ENCODE measurements at places on chromosomes 2 and 18.

DNA sequence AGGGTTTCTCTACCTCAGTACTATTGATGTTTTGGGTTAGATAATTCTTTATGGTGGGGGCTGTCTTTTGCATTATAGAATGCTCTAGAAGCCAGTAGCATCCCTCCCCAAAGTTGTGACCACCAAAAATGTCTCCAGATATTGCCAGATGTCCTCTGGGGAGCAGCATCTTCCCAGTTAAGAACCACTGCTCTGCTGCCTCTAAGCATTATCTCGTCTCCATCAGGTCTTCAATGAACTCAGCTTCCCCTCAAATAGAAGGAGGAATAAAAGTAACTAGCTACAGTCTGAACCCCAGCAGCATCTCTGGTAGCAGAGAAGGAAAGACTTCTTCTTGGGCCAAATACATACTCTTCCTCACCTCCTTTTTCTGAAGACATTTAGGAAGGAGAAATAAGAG is 244.1 kb downstream of the AGPS start:
- DNase-seq = no peak

DNA sequence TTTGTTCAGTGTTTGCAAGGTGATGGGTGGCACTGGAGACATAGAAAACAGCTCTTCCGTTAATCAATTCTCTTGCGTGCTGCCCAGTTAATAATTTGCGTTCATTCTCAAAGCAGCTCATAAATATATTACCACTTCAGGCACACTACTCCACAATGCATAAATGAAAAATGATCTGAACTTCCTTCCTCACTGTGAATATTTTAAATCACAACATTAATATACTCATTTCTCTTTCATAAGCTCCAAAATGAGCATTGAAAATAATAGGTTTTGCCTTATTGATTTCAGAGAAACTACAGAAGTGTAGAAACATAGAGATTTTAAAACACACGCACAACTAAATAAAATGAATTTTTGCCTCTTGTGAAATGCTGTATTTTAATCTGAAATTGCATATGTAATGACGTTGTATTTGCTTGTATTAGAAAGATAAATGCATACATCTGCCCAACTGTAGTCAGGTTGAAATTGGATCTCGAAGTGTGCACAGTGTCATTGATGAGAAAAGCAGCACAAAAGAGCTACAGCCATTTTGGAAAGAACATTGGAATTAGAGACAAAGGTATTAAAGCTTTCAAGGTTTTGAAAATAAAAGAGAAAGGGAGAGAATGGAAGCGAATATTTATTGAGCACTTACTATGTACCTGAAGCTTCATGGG is 350.5 kb downstream of the LPIN1 start:
- no peak for DNase-seq

DNA sequence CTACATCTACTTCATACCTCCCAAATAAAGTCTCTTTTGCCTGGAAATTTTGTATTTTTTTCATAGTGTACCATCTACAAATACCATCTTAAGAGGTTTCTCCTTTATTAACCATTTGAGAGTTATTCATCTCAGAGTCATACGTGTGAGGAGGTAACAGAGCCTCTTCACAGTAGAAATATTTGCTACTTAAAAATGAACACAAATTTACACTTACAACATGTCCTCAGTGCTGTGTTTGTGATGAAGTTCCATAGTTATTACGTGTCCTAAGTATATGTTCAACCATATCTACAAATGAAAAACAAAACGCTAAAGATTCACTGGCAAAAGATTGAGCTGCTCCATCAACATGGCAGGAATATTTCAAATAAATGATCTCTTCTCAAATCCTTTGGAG is 48.5 kb upstream of the HNRNPA3 start:
- no peak for DNase-seq

DNA sequence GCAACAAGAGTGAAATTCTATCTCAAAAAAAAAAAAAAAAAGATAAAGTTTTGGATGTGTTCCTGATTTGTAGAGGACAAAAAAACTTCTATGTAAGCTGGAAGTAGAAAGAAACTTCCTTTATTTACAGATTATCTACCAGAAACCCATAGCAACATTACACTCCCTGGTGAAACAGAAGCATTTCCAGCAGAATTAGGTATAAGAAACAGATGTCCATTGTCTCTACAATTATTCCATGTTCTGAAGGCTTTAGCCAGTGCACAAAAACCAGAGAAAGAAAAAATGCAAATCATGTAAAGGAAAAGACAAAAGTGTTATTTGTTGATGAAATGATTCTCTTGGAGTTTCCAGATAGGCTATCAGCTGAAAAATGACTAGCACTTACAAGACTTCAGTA is 4.9 kb downstream of the TUBB6 start:
- no peak for DNase-seq

DNA sequence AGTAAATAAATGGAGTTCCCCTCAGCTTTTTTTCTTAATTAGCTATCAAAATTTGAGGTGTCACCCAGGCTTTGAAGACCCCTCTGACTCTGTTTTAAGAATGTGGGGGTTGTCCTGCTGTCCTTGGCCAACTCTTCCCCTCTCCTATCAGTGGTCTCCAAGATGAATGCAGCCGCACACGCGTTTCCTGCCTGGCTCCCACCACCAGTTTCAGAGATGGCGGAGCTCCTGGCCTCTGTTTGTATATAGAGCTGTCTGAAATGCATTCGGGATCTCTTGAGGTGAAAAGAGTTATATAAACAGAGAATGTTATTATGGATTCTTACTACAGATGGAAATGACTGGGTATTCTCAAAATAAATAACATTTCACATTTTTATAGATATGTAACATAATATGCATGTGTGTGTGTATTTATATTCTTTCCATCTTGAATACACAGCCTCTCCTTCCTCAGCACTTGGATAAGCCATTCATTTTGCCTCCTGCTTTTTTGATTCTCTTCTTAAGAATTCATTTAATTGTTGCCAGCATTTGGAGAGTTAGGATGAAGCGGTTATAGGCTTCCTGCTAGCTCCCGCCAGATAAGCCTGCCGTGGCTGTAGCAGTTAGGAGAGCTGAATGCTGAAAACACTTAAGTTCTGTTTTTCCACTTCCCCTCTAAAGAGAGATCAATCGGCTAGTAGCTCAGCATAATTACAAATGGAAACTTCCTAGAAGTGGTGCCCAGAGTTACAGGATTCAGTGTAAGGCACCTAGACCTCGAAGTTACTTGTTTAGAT is 659.3 kb upstream of the FANCL start:
- no peak for DNase-seq

- DNase-seq = peak; percentile 68
Observed at GRCh38 chr18:32175265-32175664, 14.6 kb upstream of the MEP1B start.

DNA sequence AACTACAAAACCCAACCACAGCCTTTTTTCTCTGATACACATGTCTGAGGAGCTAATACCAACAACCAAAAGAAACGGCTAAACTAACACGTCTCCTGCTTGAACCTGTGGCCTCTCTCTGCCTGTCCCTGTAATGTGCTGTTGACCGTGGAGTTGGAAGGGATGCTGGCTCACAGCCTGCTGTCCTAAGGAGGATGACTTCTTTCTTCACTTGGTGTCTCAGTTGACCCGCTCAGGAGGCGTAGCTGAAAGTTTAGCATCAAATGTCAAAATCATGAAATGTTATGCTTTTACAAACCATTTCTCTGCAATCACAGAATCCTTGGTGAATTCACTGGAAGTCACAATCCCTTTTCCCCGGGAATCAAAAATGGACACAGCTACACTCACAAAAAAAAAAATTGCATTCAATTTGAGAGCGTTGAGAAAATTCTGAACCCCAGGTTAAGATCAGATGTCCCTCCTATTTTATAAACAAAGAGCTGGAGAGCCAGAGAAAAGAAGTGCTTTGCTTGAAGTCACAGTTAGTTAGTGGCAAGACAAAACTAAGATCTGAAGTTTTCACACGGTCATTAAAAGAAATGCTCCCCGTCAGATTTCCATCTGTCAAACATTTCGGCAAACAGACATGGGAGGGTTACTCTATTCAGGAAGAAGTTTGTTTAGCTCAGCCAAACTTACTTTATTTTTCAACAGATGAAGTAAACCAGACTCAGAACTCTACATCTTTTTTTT is 74.3 kb downstream of the IRS1 start:
- no peak for DNase-seq

GRCh38 chr18:78639006-78639950 is 340.3 kb upstream of the SALL3 start:
- no peak for DNase-seq

DNA sequence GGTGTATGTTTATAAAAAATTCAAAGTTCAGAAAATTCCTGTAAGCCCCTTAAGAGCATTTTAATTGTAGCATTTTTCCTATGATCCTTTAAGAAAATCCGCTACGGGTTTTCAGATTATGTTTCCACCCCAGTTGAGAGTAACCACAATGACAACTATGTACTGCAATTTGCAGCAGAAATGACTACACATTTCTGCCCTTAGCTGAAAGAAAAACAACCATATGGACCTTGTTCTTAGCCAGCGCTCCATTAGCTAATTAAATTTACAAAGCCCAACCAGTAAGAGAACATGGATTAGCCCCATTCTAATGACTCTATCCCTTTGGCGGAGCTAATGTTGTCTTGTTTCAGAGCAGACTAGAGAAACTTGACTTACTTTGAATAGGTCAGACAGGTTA is 247.6 kb downstream of the SLC8A1 start:
- no peak for DNase-seq
